ENCODE measurements at places on chromosomes 6 and 20.

DNA sequence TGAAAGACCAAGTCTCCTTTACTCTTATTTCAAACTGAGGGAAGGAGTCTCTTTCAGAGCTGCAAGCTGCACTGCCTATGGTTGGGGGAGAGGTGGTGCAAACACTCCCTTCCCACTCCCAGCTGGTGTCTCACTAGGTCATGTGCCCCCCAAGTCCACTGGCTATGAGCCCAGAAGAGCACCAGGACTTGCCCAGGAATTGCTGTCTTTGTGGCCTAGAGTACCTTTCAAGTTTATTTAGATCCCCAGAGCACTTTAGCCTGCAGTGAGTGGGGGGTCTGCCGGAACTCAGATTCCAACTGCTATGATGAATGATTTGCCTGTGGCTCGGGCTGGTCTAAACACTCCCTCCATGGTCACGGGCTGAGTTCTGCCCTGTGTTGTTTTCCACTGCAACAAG, 192.6 kb upstream of the CITED2 start:
- no peak for DNase-seq

- DNase-seq = no peak
Observed at GRCh38 chr20:1706079-1706478, 48.5 kb upstream of the SIRPG start.

DNA sequence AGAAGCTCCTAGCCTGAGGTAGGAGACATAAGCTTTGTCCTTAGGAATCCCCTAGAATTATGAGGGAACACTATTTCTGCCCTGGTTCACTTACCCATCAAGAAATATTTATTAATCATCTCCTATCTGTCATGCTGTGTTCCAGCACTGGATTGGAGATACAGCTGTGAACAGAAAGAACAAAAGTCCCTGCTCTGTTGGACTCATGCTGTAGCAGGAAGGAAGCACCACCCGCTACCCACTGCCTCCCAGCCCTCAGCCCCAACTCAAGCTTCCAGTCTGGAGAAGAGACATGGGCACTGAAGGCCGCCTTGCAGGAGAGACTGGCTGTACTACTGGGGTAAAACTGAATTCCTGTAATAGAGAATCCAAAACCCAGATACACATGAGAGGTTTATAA, 78.0 kb downstream of the MDGA1 start:
- no peak for DNase-seq

DNA sequence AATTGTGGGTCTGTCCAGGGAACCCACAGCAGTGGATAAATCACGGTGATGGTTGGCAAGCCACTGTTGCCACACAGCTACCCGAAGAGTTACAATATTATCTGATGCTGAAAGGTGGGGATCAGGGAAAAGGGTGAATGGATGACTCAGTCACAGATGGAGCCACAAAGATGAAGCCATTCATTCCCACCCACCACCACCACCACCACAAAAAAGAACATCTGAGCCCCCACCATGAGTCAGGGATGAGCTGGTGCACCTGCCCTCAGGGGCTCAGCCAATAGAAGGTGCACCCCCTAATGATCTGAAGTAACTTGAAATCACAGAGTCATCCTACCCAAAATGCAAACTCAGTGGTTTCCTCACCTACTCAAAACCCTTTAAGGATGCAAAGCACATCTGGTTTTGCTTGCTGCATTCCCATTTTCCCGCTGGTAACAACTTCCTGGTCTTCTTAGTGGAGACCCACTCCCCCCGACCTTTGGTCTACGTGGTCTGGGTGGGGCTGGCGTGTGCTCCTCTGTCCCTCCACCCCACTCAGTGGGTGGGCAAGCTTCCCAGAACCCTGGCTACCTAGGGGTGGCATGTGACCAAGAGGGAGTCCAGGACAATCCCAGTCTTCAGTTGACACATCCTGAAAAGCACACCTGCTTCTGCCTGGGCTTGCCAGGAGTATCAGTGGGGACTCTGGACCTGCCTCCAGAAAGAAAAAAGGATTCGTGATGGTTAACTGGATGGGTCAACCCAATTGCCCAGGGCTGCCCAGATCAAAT, 125.5 kb downstream of the ANKRD60 start:
- DNase-seq = no peak

GRCh38 chr20:54256202-54256601, 48.3 kb downstream of the PFDN4 start:
- DNase-seq = no peak

GRCh38 chr6:2938632-2939083, 32.7 kb downstream of the SERPINB6 start:
- no peak for DNase-seq

DNA sequence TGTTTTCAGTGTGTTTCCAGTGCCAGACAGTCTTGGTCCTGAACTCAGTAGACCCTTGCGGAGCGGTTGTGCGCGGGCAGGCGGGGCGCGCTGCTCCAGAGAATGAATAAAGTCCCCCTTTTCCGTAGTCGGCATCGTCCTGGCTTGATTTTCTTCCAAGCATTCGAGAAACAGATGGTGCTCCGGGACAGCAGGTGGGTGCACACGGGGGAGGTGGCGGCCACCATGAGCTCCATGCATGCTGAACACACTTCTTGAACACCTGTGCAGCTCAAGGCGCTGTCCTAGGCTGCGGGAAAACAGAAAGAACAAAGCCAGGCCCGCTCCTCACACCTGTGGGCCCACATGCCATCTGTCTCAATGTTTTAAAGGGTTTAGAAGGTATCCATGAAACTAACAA, 125.2 kb downstream of the TAF4 start:
- DNase-seq = no peak

- DNase-seq = no peak
Observed at GRCh38 chr6:16154904-16155303, 26.0 kb downstream of the MYLIP start.

- peak; percentile 48 for DNase-seq
Observed at GRCh38 chr20:52191132-52191915, at the start of gene ZFP64. ZFP64 (minus strand) TSS chr20:52191779; CDS start chr20:52191636, 143 bp downstream.

- no peak for DNase-seq
Observed at GRCh38 chr6:84409911-84410310, 182.5 kb upstream of the CEP162 start.

DNA sequence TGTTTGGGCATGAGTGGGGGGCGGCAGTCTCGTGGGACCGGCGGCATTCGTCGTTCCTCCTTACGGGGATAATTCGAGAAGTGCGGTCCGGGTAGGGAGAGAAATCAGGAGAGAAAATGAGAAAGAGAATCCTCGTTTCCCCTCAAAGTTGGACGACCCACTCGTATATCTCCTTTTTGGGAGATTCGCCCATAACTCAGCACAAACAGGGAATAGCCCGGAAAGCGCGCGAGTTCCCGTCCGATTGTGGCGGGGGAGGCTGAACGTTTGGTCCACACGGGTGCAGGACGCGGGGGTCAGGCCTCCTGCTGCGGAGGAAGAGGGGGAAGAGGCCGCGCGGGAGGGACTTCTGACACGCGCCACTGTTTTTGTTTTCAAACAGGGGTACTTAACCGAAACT, 42.4 kb downstream of the POPDC3 start:
- DNase-seq = no peak

DNA sequence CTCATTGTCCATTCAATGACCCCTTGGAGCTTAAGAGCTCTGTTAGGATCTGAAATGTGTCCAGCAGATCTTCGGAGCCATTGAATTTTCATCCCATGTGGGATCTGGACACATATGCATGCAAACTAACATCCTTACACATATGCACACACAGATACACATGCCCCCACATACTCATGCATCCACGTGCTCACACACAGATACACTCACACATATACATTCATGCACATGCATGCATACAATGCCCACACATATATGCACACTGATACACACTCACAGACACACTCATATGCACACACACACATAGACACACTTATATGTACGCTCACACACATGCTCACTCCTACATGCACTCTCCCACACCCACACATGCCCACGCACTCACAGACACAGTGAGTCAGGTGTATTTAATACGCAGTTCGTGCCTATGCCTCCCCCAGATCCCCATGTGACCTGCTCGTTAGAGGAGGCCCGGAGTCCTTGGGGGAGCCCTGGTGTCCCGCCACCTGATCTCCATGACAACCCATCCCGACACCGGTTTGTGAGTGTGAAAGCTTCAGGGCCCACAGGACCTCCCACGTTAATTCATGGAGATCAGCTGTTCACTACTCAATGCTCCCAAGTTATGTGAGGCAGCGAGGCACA, 121.9 kb upstream of the SULF2 start:
- DNase-seq = no peak

DNA sequence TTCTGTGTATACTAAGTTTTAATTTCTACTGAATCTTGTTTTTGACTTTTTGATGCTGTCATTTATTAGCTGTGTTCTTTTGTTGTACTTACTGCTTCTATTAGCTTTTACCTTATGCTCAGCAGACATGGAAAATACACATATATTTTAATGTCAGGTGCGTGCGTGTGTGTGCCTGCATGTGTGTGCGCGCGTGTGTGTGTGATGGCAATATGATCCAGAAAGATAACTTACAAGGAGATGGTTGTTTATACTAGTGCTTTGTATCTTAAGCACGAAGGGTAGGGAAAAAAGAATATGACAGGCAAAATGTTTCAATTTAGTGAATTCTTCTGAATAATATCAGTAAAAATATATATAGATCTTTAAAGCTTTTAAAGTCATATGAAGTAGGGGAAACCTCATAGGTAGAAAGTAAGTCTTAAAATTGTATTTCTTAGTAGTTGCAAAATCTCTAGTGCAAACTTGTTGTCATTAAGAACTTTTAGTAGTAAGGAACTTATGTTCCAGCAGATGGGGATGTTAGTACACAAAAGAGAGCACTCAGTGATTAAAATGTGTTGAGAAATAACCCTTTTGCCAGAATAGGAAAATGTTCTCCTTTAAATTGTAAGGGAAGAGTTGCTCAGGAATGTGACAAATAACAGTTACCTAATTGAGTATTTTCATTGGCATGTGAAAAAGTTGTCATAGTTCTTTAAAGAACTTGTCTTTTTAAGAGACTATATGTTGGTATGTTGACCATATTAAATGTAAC, 13.2 kb downstream of the QKI start:
- DNase-seq = no peak

GRCh38 chr6:56759521-56759920, 116.8 kb upstream of the DST start:
- no peak for DNase-seq

- DNase-seq = no peak
Observed at GRCh38 chr6:119071576-119071975, 6.9 kb downstream of the FAM184A start.

- DNase-seq = no peak
Observed at GRCh38 chr6:36015666-36016065, 8.8 kb downstream of the SLC26A8 start.

DNA sequence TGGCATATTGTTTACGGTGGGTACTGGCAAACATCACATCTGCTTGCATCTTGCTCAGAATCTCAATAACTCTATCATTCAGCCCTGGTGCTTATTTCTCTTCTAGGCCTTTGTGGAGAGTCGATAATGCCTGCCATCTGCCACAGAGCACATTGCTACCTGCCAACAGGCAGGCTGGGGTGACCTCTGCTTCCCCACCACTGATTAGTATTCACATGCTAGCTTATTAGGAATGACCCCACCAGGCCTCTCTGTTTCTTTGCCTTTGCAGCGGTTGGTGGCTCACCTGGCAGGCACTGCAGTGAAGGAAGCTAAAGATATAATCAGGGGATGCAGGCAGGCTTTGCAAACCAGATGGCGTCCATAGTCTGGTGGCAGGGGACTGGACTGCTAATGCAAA, 154.5 kb downstream of the MMS22L start:
- DNase-seq = no peak

DNA sequence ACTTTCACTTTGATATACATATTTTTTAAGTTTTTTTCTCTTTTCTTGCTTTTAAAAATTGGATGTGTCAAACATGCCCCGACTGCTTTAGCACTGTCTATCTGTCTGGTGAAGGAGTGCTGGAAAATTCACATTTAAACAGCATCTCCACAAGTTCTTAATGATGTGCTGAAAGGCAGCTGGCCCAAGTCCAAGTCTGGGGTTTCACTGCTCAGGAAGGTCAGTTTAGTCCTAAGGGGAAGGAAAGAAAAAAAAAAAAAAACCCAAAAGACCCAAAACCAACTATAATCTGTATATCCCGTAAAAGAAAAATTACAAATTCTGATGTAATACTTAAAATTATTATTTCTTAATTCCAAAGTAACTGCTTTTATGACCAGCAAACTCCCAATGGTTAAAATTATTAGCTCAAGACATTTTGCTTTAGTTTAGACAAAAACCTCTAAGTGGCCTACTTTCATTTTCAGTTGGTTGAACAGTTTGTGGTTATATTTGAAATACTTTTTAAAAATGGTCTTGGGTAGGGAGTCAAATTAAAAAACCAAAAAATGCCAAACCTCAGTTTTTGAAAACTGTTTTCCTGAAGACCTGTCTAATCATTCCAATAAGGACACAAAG, 79.5 kb upstream of the PREP start:
- no peak for DNase-seq

GRCh38 chr6:85405175-85405852, 44.6 kb upstream of the NT5E start:
- no peak for DNase-seq

- DNase-seq = no peak
Observed at GRCh38 chr20:50723672-50724071, 7.7 kb upstream of the PARD6B start.

- no peak for DNase-seq
Observed at GRCh38 chr6:3026791-3027626, 27.3 kb downstream of the NQO2 start.

- no peak for DNase-seq
Observed at GRCh38 chr20:1456300-1456699, 10.3 kb downstream of the NSFL1C start.

- no peak for DNase-seq
Observed at GRCh38 chr6:47000842-47001241, 41.3 kb downstream of the ADGRF1 start.

- DNase-seq = no peak
Observed at GRCh38 chr6:81894788-81895271, 142.3 kb upstream of the TENT5A start.

DNA sequence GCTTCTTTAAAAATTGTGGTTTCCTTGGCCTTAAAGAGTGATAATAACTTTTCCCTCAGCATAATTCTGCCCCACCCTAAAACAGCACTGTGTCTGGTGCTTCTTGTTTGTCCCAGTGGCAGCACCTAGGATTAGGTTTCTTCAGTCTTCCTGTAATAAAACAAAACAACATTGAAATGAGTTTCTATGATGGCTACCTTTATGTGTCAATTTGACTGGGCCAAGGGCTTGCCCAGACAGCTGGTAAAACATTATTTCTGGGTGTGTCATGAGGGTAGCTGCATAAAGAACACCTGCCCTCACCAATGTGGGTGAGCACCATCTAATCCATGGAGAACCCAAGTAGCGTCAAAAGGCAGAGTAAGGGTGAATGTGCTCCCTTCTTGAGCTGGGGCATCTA, 117.8 kb downstream of the QRSL1 start:
- DNase-seq = no peak

DNA sequence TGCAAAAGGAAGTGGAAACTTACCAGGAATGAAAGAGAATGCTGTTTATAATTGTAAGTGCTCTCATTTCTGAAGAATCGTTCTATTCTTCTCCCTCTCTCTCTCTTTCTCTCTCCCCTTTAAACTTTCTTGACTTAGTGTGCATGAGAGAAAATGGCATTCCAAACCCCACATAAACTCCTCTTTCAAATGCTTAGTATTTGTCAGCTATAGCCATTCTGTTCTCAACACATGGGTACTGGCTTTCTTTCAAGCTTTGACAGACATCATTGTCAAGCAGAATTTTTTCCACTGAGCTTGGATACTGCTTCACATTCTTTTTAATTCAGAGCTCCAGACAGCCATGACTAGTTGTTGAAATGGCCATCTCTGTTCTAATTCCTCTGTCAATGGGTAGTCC, 51.1 kb upstream of the PREP start:
- no peak for DNase-seq
